ENCODE measurements at places on chromosomes 1 and 21.

DNA sequence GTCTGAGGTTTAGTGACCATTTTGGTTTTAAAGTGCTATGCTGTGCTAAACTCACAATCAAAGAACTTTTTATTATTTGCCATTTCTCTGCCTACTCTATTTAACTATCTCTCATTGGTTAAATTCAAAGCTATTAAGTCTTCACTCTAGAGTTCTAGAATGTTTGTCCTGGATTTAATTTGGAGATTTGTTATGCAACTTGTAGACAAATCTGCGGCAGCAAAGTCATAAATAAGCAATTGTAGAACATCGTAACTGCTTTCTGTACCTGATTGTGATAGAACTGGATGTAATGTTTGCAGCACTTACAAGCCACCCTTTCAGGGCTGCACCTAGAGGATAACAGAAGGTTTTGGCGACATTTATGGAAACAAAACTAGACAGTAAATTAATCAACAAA is 566.5 kb upstream of the ADGRL2 start:
- no peak for DNase-seq

- no peak for DNase-seq
Measured at GRCh38 chr1:206579747-206580437, 32.4 kb downstream of the EIF2D start.

DNA sequence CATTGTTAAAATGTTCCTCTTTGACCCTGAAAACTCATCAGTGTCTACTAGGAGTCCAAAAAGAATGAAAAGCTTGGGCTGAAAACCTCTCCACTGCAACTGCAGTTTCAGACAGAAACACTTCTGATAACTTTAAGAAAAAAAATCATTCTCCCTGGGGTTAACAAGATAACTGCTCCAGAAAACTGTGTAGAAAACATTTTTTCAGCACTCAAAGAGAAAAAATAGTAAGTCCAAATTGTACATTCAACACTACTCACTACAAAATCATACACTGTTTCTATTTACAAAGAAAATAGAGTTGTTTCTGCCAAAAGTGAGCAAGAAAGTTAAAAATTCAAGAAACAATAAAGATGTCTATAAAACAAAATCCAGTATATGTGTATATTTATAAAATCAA is 157.8 kb downstream of the RERE start:
- DNase-seq = no peak

GRCh38 chr1:115377411-115377810 is 39.4 kb upstream of the NGF start:
- no peak for DNase-seq

GRCh38 chr1:242133351-242133750 is 134.5 kb upstream of the MAP1LC3C start:
- no peak for DNase-seq

DNA sequence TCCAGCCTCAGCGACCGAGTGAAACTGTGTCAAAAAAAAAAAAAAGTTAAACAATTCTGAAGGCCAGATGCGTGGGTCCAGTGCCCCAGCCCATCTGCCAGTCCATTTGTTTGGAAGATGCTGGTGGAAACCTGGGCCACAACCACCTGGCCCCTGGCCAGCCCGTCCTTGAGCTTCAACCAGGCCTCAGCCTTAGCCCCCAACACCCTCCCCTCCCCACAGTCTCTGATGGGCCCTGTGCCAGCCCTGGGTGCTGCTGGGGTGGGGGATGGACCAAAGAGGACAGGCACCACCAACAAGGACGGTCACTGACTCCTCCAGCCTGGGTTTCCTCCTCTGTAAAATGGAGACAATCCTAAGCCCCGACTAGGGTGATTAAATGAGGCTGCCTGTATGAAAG is 19.6 kb upstream of the PLEKHG5 start:
- no peak for DNase-seq

GRCh38 chr1:217389895-217390294 is 241.0 kb downstream of the GPATCH2 start:
- no peak for DNase-seq

DNA sequence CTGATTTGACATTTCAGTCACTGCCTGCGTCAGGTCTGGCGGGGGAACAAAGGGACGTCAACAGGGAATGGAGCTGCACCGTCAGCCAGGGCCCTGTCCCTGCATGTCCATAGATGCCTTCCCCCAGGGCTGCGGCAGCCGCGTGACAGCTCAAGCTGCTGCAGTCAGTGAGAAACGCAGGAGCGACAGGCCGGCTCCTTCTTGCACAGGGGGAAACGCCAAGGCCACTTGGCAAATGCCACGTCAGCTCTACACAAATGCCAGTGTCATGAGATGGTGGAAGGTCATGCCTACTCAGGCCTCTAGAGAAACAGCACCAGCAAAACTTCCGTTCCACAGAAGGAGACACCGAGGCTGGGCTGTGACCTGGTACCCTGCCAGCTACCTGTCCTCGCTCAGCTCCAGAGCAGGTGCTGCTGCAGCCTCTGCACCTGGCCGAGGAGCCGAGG is 37.7 kb downstream of the SYF2 start:
- peak; percentile 67 for DNase-seq

DNA sequence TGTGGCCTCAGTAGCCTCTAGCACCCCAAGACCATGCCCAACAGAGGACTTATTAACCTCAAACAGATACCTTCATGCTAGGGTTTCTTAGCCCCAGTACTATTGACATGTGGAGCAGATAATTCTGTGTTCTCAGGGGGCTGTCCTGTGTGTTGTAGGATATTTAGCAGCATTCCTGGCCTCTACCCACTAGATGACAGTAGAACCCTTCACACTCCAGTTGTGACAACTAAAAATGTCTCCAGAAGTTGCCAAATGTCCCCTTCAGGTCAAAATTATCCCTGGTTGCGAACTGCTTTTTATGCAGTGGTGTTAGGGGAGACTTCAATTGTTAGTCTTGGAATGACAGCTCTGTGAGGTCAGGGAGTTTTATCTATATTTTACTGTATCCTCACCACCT is 8.1 kb downstream of the KAZN start:
- no peak for DNase-seq

GRCh38 chr1:110726755-110727154 is 52.0 kb upstream of the KCNA3 start:
- DNase-seq = no peak

DNA sequence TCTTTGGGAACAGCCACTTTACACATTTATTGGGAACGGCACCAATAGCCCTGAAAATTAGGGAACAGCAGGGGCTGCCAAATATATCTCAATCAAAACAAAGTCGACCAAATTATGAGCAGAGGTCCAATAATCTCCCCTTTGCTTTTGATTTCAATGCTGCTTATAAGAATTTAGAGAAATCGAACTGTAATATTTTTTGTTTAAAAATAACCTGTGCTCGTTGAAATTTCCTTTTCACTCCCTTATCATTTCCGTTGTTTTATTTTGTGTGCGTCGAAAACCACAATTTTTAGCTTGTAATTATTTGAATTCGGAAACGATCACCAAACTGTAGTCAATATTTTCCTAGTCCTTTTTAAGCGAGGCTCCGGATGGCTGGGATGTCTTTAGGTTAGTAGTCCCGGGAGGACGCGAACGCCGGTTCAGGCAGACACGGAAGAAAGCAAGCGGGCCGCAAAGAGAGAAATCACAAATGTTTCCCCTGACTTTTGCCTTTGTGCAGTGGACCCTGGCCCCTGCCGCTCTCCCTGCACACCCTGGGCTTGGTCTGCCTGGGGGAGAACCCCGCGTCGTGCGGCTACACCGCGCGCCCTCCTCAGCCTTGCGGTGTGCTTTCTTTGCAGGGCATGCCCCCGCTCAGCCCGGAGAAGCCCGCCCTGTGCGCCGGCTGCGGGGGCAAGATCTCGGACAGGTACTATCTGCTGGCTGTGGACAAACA is 2.3 kb downstream of the LHX9 start:
- DNase-seq = no peak

GRCh38 chr1:233211106-233211505 is 84.4 kb downstream of the PCNX2 start:
- DNase-seq = no peak

GRCh38 chr1:31663622-31664452 is 19.2 kb upstream of the PEF1 start:
- no peak for DNase-seq

DNA sequence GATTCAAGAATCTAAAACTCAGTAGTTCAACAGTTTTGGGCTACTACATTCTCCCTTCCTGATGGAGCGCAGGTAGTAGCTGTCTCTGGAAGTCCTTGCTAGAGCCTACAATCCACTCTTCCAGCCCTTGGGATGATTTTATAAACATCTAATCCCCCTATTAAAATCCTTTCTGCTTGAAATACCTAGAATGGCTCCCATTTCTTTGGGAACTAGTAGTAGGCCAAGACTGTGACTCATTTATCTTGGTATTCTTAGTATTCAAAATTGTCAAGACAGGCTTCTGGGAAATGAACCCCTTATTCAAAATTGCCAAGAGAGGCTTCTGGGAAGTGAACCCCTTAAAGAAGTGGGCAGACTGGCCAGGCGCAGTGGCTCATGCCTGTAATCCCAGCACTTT is 142.5 kb upstream of the FGGY start:
- no peak for DNase-seq

All from NCI-H2171 (cell line).